Astrocyte (in vitro differentiated cells and primary cell): ENCODE measurements at places on chromosomes 3 and 15.

GRCh38 chr15:89143503-89144162 lies 55.4 kb downstream of the ABHD2 start:
- DNase-seq = peak; percentile 86

DNA sequence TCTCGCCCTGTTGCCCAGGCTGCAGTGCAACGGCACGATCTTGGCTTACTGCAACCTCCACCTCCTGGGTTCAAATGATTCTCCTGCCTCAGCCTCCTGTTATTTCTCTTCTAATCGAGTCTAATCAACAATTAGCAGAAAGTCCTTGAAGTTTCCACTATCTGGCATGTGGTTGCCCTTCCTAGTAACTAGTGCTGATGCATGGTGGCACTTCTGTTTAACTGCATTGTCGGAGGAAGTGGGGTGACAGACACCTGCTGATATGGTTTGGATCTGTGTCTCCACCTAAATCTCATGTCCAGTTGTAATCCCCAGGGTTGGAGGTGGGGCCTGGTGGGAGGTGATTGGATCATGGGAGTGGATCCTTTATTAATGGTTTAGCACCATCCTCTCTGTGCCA lies 9.2 kb downstream of the CRTAP start:
- DNase-seq = no peak

GRCh38 chr3:58630076-58630709 lies 36.4 kb downstream of the FAM3D start:
- peak; percentile 33 for DNase-seq

DNA sequence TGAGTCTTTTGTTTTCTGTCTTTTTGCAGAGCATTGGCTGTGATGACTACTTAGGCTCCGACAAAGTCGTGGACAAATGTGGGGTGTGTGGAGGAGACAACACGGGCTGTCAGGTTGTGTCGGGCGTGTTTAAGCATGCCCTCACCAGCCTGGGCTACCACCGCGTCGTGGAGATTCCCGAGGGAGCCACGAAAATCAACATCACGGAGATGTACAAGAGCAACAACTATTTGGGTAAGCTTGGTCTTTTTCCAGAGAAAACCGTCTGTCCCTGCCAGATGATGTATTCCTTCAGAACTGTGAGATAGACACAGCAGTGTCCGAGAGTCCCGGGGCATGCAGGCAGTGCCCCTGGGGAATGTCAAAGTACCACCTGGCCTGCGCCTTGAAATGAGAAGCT lies 149.9 kb upstream of the NR2E3 start:
- no peak for DNase-seq

- DNase-seq = peak; percentile 95
These were observed at the start of gene RBMS3 for GRCh38 chr3:29280404-29281093. Gene RBMS3, plus strand, starts transcription at chr3:29281071.

DNA sequence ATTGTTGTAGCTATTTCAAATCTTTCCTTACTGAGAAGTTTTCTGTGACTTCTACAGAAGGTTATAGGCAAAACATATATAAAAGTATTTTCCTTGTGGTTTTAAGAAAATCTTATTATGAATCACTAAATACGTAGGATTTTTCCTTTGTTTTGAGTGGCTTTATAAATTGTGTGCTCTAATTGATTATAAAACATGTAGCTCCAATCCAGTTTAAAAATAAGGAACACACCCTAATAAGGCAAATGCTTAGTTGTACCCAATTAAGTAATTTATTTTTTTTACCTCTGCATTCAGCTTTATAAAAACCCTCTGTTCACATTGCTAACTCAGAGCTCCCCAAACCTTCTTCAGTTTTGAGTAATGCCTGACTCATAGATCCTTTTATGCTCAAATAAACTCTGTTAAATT lies 408.0 kb downstream of the NAALADL2 start:
- peak; percentile 58 for DNase-seq

- peak; percentile 73 for DNase-seq
These were observed 57.4 kb downstream of the UMPS start for GRCh38 chr3:124787476-124788195.

DNA sequence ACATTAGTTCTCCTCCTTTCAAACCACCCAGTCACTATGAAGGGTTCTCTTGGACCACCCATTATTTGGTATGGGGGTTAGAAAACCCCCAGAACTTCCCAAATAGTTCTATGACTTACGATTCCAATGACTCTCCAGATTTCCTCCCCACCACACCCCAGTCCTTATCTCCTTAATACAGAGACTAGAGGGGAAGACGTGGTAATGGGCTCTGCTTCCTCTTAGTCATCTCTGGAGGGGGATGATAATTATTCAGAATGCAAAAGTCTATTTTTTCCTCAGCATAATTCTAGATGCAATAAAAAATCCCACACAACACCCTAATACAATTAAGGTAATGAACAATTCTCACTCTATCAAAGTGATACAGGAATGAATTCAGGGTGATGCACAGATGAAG lies 48.9 kb upstream of the CFAP161 start:
- no peak for DNase-seq

DNA sequence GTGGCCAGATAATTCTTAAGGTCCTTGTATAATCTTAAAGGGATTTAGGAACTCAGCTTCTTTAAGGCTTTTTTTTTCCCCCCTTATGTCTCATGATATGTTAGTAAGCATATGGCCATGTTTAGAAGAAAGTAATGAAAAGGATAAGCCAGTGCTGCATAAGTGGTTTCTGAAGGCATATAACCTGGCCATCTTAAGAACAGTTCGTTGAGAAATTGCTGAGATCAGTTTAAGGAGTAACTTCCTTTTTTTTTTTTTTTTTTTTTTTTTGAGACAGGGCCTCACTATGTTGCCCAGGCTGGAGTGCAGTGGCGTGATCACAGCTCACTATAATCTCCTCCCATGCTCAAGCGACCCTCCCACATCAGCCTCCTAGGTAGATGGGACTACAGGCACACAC lies 51.7 kb downstream of the UBE2E2 start:
- DNase-seq = no peak

DNA sequence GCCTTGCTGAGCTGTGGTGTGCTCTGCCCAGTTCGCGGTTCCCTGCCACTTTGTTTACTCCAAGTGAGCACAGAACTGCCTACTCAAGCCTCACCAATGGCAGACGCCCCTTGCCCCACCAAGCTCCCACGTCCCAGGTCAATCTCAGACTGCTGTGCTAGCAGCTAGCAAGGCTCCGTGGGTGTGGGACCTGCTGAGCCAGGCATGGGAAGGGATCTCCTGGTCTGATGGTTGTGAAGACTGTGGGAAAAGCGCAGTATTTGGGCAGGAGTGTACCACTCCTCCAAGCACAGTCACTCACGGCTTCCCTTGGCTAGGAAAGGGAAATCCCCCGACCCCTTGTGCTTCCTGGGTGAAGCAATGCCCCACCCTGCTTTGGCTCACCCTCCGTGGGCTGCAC lies 45.0 kb downstream of the SLC12A6 start:
- DNase-seq = no peak

DNA sequence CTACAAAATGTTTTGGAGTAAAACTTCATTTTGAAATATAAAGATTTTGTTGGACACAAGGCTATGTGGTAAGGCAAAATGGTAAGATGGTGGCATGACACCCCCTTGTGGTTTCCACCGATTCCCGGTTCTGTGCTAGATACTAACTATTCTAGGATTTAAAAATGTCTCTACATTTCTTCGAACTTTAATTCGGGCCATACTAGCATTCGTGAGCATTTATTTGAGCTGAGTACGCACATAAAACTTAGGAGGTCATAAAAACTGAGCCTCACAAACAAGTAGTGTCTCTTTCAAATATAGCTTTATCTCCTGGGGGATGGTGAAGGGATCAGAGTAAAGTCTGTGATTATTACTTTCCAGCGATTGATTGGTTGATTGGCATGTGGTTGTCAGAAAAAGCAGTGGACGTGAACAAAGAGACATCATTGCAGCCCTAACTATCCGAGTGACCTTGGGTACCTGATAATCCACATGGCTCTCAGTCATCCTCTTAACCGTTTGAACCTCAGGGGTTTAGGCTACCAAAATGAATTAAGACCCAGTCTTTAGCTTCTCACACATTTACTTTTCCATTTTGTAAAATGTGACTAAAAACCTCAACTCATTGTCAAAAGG lies 1.1 kb upstream of the ZNF639 start:
- DNase-seq = no peak

DNA sequence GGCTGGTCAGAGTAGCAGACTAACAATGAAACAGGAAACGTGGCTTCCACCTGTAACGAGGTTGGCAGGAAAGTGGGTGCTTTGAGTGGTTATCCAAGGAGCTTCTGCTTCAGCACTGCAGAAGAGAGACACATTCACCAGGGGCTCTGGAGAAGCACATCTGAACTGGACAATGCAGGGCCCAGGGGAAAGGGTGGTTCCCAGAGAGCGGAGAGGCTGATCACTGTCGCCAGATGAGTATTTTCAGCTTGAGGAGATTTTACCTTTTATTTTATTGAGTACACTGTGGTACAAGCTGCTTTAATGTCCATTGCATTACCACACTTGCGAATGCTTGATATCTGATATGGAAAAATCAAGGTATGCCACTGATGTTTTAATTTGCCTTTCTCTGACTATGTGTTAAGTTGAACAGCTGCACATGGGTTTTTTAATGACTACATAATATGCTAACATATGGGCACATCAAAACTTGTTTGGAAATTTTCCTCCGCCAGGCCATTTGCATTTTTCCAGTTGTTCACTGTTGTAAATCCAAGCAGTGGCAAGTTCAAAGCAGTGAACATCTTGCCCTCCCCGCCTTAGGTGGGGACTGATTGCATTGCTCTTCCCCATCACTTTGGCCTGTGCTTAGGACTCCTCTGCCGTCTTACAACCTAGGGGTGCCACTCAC lies 52.1 kb downstream of the LRTM1 start:
- DNase-seq = no peak

DNA sequence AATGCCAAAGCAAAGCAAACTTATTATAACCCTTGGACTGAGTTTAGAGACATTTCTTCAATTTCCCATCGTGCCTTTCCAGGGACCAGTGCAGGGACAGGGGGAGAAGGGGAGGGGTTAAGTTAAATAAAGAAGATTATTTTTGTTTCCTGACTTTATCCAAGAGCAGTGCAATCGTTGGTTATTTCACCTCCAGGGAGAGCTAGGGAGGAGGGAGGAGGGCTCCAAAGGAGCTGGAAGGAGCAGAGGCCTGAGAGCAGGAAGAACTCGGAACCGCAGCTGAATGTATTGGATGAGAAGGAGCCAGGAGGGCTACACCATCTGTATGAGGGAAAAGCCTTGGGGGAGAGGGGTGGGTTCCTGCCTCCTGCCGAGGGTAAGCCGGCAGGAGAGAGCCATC lies 20.7 kb downstream of the HAPLN3 start:
- DNase-seq = no peak

DNA sequence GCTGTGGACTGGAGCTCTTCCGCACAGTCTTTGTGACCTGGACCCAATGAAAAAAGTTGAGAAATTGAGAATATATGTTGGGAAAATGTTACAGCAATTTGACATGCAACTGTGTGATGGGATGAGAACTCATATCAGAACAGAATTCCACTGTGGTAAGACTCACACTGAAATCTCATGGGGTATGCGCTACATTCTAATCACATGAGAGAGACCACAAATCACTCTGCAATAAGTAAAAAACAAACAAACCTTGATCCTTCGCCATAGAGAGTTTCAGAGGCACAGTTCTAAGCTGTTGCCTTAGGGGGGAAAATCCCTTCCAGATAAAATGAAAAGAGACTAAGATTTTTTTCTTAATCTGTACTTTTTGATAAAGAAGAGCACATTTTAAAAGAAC lies 37.3 kb downstream of the LMCD1 start:
- peak; percentile 86 for DNase-seq

DNA sequence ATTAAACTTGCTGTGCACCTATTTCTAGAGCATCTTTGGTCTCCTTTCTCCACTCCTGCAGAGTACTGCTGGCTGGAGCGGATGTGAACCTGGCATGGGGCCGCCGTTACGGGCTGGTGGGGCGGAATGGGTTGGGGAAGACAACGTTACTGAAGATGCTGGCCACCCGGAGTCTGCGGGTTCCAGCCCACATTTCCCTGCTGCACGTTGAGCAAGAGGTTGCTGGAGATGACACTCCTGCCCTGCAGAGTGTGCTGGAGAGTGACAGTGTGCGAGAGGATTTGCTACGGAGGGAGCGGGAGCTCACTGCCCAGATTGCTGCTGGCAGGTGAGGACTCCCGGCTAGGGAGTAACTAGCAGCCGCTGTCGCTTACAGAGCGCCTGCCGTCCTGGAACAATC lies 2.1 kb downstream of the ABCF3 start:
- DNase-seq = no peak

DNA sequence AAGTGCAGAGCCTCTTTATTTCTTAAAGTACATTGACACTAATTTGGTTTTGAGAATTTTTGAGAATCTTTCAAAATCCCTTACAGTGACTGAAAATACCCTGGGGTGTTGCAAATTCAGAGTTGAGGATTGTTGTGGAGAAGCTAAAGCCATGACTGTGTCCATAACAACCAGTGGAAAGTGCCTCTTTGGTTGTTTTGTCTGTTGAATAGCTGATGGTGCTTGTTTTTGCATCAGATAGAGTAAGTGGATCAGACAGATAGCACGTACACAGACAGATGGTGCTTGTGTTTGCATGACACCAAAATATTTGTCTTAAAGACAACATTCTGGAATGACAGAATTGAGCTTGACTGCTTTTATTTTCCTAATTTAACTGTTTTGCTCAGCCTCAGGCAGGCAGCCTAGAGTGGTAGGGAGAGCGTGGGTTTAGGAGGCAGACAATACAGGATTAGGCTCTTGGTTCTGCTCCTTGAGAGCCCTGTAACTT lies 265.0 kb downstream of the IL20RB start:
- no peak for DNase-seq

GRCh38 chr3:185330238-185330637 lies 32.7 kb upstream of the MAP3K13 start:
- DNase-seq = no peak

DNA sequence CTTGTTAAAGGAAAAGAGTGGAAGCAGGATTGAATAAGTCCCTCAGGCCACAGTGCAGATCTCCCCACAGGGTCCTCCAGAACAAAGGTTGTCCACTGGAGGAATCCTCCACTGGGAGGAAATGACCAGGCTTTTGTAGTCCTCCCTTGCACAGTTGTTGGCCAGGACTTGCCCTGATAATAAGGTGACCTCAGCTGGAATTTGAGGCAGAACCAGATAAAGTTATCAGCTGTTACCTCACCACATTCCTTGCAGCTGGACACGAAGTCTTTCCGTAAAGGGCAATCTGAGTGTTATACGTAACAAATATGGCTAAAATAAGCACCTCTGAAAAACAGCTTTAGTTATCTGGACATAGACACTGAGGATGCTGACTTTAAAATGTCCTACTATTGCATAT lies 83.5 kb upstream of the NAALADL2 start:
- DNase-seq = peak; percentile 84

DNA sequence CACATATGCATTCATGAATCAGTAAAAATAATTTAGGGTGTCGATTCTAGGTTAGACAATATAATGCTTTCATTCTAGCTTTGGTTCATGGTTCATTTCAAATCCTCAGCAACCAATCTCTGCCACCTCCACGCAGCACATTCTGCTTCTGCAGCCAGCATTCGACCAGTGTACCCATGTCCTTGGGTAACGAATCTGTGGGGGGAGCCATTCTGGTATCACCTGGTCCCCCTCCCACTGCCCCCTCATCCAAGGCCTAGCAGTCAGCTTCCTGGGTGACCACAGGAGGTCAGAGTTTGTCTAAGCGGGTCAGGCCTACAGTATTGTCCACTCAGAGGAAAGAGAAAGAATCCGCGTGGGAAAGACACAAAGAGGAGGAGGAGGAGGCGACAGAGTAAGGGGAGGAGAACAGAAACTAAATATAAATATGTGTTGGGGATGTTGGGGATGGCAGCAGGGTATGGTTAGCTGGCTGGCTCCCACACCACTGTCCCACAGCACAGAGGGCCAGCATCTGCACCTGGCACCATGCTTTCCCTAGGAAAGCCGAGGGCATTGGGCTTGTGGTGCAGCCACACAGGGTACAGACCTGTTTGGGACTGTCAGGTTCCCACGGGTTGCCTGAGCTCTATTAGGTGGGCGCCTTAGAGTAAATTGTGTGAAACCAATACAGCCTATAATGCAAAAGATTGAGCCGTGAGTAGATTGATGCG lies 12.1 kb downstream of the PAK6 start:
- no peak for DNase-seq
